Cardiac fibroblast (primary cell): ENCODE measurements at places on chromosomes 3 and 15.

DNA sequence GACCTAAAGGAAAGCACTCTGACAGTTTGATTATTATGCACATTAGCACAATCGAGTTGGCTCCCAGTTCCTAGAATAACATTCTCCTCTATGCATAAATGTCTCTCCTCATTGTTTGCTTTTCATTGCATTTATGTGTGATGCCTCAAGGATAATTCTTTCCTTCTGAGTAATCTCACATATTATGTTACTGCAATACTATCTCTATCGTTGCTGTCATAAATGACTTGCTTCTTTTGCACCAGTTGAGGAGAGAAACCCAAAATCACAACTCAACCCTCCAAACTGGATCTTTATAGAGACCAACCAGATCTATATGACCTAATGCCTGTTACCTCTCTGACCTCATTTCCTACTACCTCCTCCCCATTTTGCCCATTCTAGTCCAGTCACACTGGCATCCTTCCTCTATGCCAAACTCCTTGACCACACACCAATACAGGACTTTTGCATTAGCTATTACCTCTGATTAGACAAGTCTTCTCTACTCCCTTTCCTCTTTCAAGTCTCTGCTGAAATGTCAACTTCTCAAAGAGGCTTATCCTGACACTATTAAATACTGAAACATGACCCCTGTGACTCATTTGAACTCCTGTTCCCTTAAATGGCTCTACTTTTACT is 1026.0 kb downstream of the TUSC7 start:
- peak; percentile 10 for DNase-seq

DNA sequence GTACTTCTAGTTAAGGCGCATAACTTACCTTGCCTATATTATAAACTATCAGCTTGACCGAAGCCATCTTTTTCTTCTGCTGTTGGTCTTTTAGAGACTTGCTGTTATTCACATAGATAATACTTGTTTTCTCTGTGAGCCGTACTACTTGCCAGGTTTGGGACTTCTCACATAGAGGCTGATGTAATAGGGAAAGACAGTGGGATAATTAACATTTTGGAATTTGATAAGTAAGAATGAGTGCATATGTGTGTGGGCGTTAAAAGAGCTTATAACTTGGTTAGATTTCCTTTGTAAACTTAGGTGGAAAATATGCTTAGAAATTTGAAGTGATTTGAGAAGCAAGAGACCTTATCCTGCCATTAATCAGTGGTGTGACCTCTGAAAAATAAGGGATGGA is 47.8 kb downstream of the FNDC3B start:
- DNase-seq: peak; percentile 46

DNA sequence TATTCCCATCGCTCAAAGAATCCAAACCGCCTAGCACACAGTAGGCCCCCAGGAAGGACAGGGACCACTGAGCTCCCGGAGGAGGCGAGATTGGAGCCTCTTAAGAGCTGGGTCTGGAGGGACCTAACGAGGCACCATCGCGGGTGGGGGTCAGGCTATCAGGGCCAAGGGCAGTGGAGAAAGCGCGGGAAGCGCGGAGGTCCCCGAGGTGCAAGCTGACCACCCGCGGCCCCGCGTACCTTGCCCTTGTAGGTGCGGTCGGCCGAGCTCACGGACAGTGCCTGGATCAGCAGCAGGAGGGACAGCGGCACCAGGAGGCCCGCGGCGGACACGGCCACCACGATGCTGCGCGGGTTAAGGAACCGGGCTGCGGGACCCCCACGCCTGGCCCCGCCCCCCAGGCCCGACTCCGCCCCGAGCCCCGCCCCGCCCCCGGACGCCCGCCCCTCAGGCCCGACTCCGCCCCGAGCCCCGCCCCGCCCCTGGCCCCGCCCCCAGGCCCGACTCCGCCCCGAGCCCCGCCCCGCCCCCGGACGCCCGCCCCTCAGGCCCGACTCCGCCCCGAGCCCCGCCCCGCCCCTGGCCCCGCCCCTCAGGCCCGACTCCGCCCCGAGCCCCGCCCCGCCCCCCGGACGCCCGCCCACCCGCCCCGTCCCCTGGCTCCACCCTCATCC is 3.9 kb downstream of the ZDHHC19 start:
- DNase-seq: no peak

DNA sequence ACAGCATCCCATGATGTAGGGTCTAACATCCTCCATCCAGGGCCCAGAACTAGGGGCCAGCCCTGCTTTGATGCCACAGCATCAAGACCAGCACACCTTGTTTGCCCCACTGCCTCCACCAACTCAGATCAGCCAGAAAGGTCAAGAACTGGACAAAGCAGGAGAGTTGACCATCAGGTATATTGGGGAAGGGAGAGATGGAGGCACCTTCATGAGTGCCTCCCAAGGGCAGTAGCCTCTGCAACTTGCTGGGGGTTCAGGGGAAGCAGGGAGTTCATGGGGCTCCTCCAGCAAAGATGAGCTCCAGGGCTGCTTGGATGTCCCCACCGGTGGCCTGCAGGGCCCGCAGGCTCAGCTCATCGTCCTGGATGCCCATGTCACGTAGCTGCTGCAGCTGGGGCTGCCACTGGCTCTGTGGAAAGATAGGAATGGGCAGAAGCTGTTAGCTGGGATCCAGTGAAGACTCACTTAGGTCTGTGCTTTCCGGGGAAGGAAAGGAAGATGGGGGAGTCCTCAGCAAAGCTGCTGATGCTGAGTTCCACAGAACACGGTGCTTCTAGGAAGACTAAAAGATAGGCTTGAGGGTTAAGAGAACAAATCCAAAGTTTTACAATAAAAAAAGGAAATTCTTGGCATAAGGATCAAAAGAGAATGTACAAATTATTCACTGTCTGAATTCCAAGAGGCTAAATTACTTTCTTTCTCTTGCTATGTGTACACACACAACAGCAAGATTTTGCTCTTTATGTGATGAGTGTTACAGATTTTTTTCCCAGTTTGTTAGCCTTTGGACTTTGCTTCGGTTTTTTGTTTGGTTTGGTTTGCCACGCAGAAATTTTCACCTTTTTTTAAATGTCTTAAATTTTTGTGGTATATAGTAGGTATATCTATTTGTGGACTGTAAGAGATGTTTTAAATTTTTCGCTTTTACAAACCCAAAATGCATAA is 12.3 kb upstream of the SEMA7A start:
- no peak for DNase-seq

DNA sequence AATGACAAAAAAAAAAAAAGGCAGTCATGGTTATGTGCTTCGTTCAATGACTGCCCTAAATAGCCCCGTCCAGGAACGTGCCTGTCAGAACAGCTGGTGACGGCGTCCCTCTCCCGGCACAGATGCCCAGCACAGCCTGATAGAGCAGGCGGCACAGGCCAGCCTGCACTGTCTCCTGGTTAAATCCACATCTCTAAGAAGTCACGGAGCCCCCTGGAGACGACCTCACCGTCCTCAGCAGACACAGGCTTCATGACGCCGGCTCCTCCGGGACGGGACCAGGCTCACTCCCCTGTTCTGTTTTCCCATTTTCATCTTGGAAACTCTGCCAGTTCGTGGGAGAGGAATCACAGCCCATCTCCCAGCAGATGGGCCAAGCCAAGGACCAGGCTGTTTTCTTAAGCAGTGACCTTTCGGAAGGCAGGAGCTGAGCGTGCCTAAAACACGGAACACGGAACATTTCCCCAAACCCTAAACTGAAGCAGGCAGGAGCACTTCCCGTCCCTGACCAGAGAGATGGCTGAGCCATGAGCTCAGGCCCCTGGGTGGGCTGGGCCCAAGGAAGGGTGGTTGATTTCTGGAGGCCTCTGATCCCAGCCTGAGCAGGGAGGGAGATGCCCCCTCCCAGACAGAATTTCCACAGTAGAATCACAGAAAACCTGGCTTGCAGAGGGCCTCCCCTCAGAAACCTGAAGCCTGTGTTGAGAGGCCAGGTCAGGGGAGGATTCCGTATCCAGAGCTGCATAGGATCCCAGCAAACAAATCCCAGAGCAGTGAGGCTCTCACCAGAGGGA is 35.9 kb downstream of the ADCY5 start:
- no peak for DNase-seq

- DNase-seq: no peak
These were observed 6.4 kb downstream of the ROBO1 start for GRCh38 chr3:79761441-79761840.

DNA sequence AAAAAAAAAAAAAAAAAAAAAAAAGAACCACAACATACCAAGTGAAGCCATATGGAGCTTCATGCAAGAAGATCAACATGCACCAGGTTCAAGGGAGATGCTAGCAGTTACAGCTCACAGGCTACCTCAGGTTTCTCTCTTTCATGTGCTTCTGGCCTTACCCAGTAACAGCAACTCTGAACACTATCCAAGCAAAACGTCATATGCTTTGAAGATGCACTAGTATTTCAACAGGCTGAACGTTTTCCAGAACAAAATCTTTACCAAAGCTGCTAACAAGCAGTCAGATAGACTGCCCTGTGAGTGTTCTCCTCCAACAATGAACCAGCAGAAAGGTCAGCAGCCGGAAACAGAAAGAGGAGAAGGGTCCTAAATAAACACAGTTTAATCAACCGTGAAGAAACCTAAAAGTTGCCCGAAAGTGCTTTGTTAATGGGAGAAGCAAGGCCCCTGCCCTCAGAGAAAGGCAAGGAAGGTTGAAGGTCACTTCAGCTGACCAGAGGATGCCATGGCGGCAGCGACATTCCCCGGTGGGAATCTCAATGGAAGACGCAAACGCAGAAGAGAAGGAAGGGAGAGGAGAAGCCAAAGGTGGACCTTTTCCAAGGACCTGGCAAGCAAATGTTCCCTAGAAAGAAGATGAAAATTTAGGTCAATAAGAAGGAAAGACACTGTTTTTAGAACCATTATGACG is 80.1 kb downstream of the CCNL1 start:
- DNase-seq: no peak

- no peak for DNase-seq
These were observed 108.4 kb upstream of the RORA start for GRCh38 chr15:61337541-61337940.

- no peak for DNase-seq
These were observed 171.2 kb upstream of the WNT5A start for GRCh38 chr3:55658270-55658669.

DNA sequence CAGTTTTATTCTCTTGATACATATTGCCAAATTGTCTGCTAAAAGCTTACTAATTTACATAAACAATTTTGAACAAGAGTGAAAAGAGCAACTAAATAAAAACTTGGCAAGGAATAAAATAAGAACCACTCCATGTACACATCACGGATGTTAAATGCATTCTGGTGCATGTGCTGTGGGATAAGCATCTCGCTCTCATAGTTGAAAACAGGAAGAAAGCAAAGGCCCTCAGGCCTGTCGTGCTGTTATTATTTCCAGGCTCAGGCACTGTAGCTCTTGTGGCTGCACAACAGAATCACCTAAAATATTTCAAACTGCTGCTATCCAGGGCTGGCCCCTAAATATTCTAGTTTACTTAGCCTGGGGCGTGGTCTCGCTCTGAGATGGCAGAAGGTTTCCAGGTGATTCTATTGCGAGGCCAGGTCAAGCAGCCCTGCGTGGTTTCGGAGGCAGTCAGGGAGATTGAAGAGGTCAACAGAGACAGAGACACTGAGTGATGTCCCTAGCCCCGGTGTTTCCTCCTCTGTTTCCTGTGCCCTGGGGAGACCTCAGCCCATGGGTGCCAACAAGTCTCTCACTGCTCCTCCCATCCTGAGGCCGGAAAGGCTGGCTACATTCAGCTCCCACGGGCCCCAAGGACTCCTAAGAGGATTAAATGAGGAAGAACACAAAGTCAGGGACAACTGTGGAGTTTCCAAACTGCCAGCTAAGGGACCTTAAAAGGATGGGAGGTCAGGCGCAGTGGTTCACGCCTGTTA is 18.2 kb upstream of the PDIA5 start:
- DNase-seq: no peak

- peak; percentile 93 for DNase-seq
These were observed at the start of gene CFAP91 for GRCh38 chr3:119702530-119703527. TSS of gene CFAP91 (plus strand) at chr3:119703022. CDS start at chr3:119703099, 77 bp downstream.

- DNase-seq: no peak
These were observed 108.3 kb upstream of the FGF7 start for GRCh38 chr15:49314716-49315115.

- DNase-seq: no peak
These were observed 65.9 kb downstream of the PGPEP1L start for GRCh38 chr15:98941595-98942255.

DNA sequence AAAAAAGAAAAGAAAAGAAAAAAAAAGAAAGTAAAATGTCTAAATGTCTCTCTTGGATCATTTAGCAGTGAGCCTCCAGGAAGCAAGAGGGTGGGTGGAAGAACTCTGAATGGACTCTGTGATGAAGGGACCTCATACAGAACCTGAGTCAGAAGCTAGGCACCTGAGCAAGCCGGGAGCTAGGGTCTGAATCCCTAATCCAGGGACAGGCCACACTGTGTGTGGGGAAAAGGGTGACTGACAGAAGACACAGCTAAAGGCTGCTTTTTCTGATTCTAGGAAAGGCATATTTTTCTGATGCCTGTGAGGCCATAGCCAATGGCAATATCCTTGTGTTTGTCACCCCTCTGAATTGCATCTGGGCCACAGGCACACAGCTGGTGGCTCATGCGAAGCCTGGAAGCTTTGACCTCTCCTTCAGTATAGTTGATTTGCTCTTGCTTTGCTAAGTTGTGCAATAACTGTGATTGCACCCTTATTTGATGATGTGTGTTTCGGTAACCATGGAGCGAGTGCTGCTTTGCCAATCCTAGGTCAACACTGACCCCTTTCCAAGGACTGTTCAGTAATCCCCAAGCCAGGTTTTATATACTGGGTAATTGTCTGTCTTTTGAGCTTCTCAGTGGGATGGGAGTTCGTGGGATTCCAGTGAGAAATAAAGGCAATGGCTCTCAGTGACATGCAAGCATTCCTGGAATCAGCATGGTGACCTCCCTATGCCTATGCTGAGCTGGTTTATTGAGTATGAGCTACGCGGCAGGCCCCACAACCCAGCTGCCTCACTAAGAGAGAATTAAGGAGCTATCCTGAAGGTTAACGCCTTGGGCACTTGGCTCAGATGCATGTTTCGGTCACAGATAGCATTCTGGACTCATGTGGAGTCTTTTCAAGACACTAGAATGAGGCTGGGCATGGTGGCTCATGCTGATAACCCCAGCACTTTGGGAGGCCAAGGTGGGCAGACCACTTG is 49.0 kb upstream of the OSBPL11 start:
- DNase-seq: peak; percentile 41

DNA sequence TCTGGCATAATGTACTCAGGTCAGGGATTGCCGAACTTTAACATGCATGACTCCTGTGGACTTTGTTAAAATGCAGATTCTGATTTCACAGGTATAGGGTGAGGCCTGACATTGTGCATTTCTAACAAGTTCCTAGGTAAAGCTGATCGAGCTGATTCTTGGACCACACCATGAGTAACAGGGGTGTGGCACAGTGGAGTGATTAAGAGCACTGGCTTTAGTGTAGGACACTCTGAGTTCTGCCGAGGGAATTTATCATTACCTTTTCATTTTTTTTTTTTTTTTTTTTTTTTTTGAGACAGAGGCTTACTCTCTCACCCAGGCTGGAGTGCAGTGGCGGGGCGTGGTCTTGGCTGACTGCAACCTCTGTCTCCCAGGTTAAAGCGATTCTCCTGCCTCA is 169.3 kb downstream of the ADAMTS9 start:
- no peak for DNase-seq
